ENCODE measurements at places on chromosomes 16 and 17.

- no peak for DNase-seq
These were observed 119.4 kb downstream of the KCNJ2 start for GRCh38 chr17:70288540-70289290.

DNA sequence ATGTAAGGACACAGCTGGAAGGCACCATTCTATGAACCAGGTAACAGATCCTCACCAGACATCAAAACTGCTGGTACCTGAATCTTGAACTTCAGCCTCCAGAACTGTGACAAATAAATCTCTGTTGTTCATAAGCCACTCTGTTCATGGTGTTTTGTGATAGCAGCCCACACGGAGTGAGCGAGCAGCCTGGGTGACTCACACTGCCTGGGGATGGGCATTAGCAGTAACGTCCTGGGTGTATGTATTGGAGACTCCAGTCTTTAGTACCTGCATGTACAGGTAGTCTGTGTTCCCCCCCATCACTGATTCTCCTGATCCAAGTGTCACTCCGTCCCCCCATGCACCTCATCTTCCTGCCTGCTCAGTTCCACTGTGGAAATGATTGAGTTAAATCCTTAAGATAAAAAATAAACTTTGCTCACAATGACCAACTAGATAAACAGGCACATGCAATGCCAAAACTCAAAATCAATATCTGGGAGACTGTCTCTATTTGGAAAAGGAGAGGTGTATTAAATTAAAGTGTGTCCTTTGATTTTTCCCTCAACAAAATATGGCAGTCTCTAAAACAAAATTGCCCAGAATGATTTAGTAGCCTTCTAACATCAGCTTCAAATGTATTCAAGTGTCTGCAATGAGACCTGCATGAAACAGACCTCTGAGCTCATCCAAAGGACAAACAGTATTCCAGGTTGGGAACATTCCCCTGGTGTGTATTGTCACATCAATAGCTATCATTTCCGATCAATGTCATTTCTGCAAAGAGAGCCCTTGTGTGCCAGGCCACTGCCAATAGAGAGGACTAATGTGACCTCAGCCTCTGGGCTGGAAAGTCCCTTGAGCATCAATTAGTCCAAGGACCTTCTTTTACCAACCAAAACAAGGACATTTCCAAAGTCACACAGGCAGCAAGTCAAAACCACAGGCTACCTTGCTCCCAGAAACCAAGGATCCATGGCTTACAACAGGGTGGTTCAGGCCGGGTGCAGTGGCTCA is 12.2 kb upstream of the VAT1L start:
- DNase-seq = no peak

- DNase-seq = no peak
These were observed 16.1 kb downstream of the PIRT start for GRCh38 chr17:10821770-10822169.

- DNase-seq = no peak
These were observed 90.8 kb upstream of the PMFBP1 start for GRCh38 chr16:72262711-72263110.

DNA sequence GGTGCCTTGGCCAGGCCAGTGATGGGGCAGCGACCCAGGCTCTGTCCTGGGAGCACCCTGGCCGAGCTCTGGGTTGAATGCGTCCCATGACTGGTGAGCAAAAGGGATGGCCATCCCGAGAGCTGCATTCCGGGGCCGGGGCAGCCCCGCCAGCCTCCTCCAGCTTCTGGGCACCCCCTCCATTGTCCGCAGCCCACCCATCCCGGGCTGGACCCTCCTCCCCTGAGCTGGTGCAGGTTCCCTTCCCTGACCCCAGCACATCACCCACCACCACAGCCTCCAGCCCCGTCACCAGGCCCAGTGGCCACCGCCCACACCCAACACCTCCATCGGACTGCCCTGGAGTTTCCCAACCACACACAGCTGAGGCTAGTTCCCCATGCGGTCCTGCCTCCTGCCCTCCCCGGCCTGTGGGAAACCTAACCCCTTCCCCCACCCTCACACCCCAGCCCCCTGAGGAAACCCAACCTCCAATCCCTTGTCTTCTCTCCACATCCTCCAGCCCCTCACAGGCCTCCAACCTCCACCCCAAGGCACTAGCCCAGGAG is 16.2 kb upstream of the PVALEF start:
- DNase-seq = no peak

DNA sequence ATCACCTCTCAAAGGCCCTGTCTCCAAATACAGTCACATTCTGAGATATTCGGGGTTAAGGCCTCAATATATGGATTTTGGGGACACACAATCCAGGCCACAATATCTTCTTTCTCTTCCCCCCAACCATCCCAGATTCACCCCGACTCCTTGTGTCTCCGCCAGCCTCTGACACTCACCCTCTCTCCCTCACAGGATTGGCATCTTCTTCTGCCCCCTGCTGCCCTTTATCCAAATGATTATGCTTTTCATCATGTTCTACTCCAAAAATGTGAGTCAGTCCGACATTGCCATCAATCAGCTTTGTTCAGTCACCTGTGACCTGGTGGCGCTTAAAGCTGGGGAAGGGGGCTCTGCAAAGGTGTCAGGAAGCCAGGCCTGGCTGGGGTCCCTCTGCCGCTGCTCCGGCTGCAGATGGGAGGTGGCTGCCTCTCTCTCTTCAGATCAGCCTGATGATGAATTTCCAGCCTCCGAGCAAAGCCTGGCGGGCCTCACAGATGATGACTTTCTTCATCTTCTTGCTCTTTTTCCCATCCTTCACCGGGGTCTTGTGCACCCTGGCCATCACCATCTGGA is 35.1 kb downstream of the GDE1 start:
- DNase-seq = no peak

DNA sequence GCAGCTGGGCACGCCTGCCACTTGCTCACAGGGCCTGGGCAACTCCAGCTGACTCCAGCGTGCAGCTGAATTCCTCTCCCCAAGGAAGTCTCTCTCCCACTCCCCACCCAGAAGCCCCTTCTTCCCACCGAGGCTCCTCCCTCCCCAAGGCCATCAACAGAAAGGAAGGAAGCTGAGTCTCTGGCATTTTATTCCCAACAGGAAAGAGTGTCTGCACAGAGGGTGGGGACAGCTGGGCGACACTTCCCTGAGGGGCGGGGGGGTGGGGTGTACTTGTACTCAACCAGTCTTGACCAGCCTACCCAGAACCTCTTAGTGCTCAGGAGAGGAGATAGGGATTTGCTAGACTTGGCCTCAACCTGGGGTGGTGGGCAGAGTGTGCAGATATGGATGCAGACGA is at the start of gene EXOC3L1:
Gene EXOC3L1 (minus strand): TSS at position 96 of the 400 bp plus-strand sequence. CDS start 460 bp downstream, outside the sequence.
- DNase-seq = no peak

- peak; percentile 31 for DNase-seq
These were observed 1.8 kb downstream of the LCAT start for GRCh38 chr16:67942200-67942509.

GRCh38 chr17:75925912-75926311 is 14.9 kb downstream of the FBF1 start:
- no peak for DNase-seq

- no peak for DNase-seq
These were observed 26.1 kb upstream of the DHRS7B start for GRCh38 chr17:21100636-21101035.

GRCh38 chr17:10081571-10082169 is 116.7 kb downstream of the GAS7 start:
- no peak for DNase-seq

DNA sequence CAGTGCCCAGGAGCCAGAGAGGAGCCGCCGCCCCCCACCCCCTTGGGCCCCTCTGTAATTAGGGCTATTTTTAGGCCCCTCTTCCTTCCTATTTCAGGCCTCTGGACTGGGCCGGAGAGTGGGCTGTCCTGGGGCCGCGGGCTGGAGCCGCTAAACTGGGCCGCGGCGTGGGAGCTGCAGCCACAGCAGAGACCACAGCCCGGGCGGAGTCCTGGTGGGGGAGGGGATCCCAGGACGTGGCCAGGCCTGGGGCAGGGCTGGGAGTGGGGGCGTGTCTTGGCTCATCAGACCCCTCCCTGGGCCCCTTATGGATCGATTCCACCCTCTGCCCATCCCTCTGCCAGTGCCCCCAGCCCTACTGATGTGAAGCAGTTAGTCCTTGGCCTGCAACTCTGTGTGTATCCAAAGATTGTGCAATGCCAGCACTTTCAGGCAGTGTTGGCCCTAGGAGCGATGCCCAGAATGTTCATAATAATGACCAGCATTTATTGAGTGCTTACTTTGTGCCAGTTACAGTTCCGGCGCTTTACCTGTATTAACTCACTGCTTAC is 15.0 kb upstream of the TAC4 start:
- DNase-seq = no peak

DNA sequence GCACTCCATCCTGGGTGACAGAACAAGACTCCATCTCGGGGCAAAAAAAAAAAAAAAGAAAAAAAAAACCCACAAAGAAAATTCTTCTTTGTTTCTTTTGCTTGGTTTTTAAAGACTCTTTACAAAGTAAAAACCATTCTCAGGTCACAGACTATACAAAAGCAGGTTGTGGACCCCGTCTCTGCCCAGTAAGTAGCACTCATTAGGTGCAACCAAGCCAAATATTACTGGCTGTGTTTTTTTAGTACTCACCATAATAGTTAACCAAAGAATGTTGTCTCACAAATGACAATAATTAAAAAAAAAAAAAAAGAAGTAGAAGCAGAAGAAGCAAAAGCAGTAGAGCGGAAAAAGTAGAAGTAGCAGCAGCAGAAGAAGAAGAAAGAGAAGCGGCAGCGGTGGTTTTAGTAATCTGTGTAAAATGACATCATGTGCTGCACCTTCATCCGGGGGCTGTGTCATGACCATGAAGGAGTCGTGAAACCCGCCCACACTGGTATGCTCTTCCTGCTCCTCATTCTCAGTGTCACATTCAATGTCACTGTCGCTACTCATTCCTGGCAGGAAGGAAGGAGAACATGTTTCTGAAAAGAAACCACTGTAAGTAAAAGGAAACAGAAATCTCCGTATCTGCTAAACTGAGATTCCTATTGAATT is 105.4 kb downstream of the TRIM37 start:
- peak; percentile 6 for DNase-seq

GRCh38 chr17:79883202-79883601 is 44.0 kb upstream of the CBX4 start:
- no peak for DNase-seq

DNA sequence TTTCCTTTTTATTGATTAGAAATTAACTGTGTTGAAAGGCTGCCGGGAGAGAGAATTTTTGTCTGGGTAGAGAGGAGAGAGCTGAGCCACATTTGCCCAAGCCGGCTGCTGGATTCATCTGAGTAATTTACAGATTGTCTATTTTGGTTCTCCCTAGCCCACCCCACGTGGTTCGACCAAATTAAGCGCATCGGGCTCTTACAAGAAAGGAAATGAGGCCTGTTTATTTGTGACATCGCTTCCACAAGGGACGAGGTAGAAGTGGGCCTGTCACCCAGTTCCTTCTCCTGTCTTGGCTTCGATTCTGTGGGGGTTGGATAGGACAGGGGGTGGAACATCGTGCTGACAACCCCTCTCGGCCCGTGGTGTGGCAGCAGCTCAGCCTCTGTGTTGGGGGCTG is 42.9 kb downstream of the SYT17 start:
- DNase-seq = no peak

- peak; percentile 32 for DNase-seq
These were observed 40.4 kb upstream of the CORO6 start for GRCh38 chr17:29663155-29663554.

Measured in SJCRH30 (cell line).